ENCODE measurements at places on chromosomes 4 and X.
A peak's percentile ranks its signal among the peaks of the same experiment; 100 is the strongest.

GRCh38 chrX:15233416-15234015, 36.4 kb downstream of the ASB9 start:
- DNase-seq, result no peak

GRCh38 chr4:14719053-14719452, 283.2 kb upstream of the CPEB2 start:
- DNase-seq, result no peak

GRCh38 chrX:20729416-20729815, 462.7 kb upstream of the RPS6KA3 start:
- no peak for DNase-seq

DNA sequence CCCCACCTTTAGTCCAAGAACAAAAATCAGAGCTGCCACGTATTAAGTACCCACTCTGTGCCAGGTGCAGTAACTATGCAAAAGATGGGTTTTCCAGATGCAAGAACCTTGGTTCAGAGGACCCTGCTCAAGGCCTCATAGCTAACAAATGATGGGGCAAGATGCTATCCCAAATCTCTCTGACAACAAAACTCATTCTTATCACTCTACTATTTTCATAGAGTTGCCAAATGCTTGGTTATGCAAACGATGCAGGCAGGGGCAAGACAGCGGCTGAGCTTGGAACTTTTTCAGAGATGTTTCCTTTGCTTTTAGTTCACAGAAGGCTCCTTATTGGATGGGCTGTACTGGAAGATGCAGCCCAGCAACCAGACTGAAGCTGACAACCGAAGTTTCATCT, 30.5 kb downstream of the PKD2 start:
- no peak for DNase-seq

DNA sequence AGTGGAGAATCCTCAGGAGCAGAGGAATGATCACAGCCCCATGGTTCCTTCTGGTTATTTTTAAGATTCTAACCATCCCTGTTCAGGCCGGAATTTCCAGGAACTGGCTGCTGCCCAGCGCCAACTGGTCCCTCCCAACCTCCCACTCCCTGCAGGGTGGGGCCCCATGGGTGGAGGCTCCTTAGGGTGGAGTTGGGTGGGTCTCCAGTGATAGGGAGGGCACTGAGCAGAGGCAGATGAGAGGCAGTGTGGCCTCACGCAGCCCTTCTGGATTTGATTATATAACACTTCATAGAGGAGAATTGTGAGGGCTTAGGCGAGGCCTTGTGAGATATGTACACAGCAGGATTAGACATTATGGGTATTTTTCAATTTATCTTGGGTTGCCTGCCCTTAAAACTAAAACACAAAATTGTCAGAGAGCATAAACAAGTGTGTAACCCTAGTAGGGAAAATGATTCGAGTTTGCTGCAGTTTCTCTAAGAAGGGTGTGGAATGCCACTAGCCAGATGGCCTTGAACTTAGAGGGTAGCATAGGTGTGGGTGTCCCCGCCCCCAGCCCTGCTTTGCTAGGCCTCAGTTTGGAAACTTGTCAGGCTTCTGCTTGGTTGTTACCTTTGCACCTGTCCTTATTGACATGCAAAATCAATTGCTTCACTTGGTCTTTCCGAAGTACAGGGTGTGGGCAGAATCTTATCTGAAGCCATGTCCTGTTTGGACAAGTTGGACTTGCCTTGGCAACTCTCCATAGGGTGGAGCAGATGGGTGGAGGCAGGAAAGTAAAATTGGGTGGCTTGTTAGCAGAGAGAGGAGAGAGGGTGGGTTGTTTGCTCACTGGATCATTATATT, 9.4 kb downstream of the KLF3 start:
- DNase-seq, result no peak

DNA sequence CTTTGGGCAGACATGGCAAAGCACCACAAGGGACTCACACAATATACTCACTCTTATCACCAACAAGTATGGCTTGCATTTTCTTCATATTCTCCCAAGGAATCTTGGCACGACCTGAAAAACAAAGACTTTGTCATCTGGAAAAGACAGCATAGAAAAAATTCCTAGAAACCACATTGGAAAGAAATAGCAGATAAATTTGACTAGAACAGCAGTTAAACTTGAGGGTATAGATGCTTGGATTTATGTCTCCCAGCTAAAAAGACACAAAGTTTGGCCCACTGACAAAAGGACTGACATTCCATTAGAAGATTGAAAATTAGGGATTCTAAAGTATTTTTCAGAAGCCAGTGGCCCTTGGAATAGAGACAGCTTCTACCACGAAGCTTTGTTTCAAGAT, 6.9 kb upstream of the VEGFC start:
- DNase-seq, result no peak

- no peak for DNase-seq
Observed at GRCh38 chrX:115017455-115017854, at the start of gene IL13RA2. IL13RA2 (minus strand) TSS chrX:115017616; CDS start chrX:115017269, 347 bp downstream.

GRCh38 chrX:48604701-48605100, 7.4 kb downstream of the WDR13 start:
- DNase-seq, result no peak

DNA sequence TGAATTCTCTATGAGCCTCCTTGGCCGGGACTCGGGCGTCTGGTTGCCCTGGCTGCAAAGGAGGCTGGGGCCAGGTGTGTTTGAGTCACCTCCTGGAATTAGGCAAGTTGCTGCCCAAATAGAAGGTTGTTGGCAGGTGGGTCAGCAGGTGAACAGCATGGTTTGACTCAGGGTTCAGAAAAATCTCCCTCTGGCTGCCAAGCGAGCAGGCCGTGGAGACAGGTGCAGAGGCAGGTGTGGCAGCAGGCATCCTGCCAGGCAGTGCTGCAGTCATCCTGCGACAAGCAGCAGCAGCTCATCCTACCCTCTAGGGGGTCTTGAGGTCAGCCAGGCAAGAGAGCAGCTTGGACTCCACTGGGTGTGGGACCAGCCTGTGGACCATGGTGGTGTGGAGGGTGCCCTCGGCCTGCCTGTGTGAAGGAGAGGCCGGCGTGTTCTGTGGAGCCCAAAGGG, 8.2 kb downstream of the MSANTD1 start:
- no peak for DNase-seq

DNA sequence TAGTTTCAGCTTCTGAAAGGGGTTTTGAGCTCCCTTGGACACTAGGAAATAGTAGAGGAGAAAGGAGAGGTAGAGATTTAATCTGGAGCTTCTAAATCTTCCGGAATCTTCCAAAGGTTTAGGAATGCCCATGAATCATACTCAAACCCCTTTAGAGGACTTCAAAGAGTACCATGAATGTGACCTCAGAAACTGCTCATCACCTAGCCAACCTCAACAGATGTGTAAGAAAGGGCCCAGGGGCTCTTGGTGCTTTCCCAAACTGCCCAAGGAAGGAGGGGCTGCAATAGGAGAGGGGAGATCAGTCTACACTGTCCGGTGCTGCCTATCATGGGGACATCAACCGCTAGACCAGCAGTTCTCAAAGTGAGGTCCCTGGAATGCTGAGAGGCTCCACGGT, 109.1 kb downstream of the RBM47 start:
- no peak for DNase-seq

GRCh38 chr4:150990250-150990649, 24.8 kb downstream of the LRBA start:
- DNase-seq, result no peak

DNA sequence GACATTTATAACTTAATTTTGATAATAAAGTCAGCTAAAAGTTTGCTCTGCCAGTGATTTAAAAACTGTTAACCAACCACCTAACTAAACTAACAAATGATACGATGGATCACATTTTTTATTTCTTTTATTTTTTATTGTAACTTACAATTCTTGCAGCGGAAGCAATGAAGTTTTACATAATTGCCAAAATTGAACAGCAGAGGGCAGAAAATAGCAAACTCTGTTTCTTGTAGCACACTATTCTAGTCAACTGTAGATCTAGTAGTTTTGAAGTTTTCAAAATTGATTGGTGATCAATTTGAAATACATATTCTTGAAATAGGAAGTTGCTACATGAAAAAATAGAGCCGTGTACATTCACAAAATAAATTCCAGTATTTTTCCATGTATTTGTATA, 2.8 kb upstream of the GRIA2 start:
- DNase-seq, result no peak

DNA sequence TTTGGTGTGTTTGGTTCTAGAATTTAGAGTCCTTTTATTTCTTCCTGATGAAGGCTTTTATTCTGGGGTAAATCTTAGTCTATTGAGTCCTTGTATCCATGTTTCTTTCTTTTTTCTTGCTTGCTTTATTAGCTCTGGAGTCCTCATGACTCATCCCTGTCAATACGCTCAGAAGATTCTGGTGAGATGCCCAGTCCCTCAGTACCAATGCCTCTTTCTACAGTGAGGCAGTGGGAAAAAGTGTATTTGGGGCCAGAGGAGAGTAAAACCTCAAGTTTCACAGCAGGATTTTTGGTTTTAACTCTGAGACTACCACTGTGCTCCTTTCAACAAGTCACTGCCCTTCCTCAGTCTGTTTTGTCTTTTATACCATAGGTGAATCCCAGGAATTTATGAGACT, 368.0 kb downstream of the GBA3 start:
- no peak for DNase-seq

DNA sequence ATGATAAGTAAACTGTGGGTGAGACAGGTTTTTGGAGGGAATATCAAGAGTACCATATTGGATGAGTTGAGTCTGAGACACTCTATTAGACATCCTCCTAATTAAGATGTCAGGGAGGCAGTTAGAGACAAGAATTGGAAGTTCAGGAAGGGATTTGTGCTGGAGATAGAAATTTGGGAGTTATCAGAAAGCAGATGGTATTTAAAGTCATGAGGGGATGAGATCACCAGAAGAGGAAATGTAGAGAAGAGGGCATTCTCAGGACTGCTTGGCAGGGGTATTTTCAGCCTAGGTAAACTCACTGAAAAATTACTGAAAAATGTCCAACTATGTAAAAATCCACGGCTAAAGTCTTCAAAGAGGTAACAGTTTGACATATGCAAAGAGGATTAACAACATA, 161.6 kb upstream of the PGRMC2 start:
- no peak for DNase-seq

- no peak for DNase-seq
Observed at GRCh38 chr4:7206385-7206784, 14.0 kb downstream of the SORCS2 start.

- no peak for DNase-seq
Observed at GRCh38 chr4:121877041-121877773, 6.9 kb upstream of the BBS7 start.

GRCh38 chr4:19592391-19592790, 659.3 kb upstream of the SLIT2 start:
- DNase-seq, result no peak

- DNase-seq, result peak; percentile 7
Observed at GRCh38 chr4:113673450-113673849, 88.1 kb downstream of the CAMK2D start.
